Activated naive CD4-positive, alpha-beta T cell treated with anti-CD3 and anti-CD28 coated beads for 36 hours (primary cell): ENCODE measurements at places on chromosomes 4 and X. TPM values are rescaled to one million over a fixed set of nuclear protein-coding genes. Genes with fewer than 3 reads are reported as not detected.

HPSE gene
- total RNA-seq = 13.5 TPM

RXFP1 gene
- not detected for total RNA-seq

NEUROG2 gene
- total RNA-seq = not detected

TSPAN6 gene
- 0.57 TPM for total RNA-seq

CT47B1 gene
- total RNA-seq = not detected

JAKMIP1 gene
- 0.27 TPM for total RNA-seq

TBC1D14 gene
- 23.6 TPM for total RNA-seq

SLC38A5 gene
- total RNA-seq = 45.0 TPM

CCNA2 gene
- total RNA-seq = 133 TPM

ANK2 gene
- total RNA-seq = 2.7 TPM

PRICKLE3 gene
- total RNA-seq = 9.3 TPM

GRIA2 gene
- total RNA-seq = not detected

DUSP21 gene
- not detected for total RNA-seq

C4orf36 gene
- total RNA-seq = not detected

ASMT gene
- total RNA-seq = not detected

CC2D2A gene
- not detected for total RNA-seq

CTAG2 gene
- total RNA-seq = not detected

GATA1 gene
- total RNA-seq = not detected

DAPP1 gene
- total RNA-seq = 24.4 TPM

CXCL6 gene
- not detected for total RNA-seq

KCTD8 gene
- total RNA-seq = not detected

EPHA5 gene
- total RNA-seq = not detected

NUDT10 gene
- total RNA-seq = 0.95 TPM

CT45A10 gene
- total RNA-seq = not detected

SRPK3 gene
- total RNA-seq = not detected

FAT4 gene
- not detected for total RNA-seq

KLF3 gene
- 15.2 TPM for total RNA-seq

BBS12 gene
- total RNA-seq = 2.2 TPM

COL25A1 gene
- total RNA-seq = not detected

CCKAR gene
- total RNA-seq = not detected

AMBN gene
- total RNA-seq = not detected

SPANXA2 gene
- total RNA-seq = not detected

ATP8A1 gene
- 32.0 TPM for total RNA-seq

MAGED4B gene
- 1.4 TPM for total RNA-seq

CFI gene
- not detected for total RNA-seq

IQCM gene
- not detected for total RNA-seq

TACR3 gene
- not detected for total RNA-seq

PGAM4 gene
- 1.2 TPM for total RNA-seq

UGT2B17 gene
- total RNA-seq = not detected

MMAA gene
- 15.2 TPM for total RNA-seq

DCX gene
- not detected for total RNA-seq

KLB gene
- total RNA-seq = not detected

TNIP3 gene
- total RNA-seq = 1.8 TPM

GPRASP3 gene
- 1.7 TPM for total RNA-seq

MAGEA3 gene
- total RNA-seq = not detected

HERC5 gene
- 39.5 TPM for total RNA-seq

GDPD2 gene
- total RNA-seq = not detected

RASSF6 gene
- not detected for total RNA-seq

RPGR gene
- 7.4 TPM for total RNA-seq

FAM241A gene
- 2.2 TPM for total RNA-seq

NUP54 gene
- 53.4 TPM for total RNA-seq

GPRIN3 gene
- 8.6 TPM for total RNA-seq

USP38 gene
- 15.5 TPM for total RNA-seq

TLR2 gene
- 2.6 TPM for total RNA-seq

RNF212 gene
- total RNA-seq = 2.2 TPM

PCDH18 gene
- total RNA-seq = 0.05 TPM

TMPRSS11E gene
- not detected for total RNA-seq

AMTN gene
- total RNA-seq = not detected
